SW480 (cell line): ENCODE measurements at places on chromosomes 2 and 18.

- DNase-seq = no peak
Measured at GRCh38 chr2:161020437-161020836, 139.8 kb upstream of the TANK start.

DNA sequence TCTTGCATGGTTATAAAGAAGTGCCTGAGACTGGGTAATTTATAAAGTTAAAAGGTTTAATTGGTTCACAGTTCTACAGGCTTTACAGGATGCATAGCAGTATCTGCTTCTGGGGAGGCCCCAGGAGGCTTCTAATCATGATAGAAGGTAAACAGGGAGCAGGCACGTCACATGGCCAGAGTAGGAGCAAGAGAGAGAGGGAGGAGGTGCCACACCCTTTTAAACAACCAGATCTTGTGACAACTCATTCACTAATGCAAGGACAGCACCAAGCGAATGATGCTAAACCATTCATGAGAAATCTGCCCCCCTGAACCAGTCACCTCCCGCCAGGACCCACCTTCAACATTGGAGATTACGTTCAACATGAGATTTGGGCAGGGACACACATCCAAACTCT lies 141.1 kb downstream of the EN1 start:
- DNase-seq = no peak

GRCh38 chr2:37985333-37985732 lies 60.2 kb downstream of the RMDN2 start:
- DNase-seq = no peak

DNA sequence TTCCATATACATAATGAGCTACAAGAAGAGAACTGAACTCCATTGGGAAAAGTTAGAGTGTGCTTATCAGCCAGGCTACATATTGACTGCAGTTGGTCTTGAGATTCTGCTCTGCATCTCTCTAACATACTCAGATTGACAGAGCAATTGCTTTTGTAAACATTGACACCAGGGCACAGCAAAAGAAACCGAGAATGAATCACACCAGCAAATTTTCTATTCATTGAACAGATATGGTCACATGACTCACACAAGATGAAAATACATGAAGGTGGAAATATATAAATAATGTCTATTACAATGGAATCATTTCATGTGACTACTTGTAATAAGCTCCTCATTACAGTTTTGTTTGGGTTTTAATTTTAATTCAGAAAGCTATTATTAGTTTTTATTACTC lies 691.9 kb upstream of the TMEFF2 start:
- no peak for DNase-seq

DNA sequence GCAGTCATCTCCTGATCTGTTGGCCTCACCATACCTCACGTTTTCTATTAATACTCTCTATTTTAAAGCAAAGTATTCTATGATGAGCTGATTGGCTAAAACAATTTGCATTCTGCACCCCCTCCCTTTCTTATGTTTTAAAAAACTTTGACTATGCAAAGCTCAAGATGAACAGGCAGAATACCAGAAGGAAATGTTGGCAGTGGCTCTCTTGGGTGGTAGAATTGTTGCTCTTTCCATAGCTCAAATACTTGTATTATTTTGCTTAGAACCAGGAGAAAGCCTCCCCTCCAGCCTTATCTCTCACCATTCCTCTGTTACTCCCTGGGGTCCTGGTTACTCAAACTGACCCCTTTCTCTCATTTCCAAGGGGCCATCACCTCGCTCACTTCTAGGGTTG lies 14.4 kb downstream of the GPR45 start:
- DNase-seq = no peak

- no peak for DNase-seq
Measured at GRCh38 chr2:188569431-188570165, 277.9 kb downstream of the GULP1 start.

DNA sequence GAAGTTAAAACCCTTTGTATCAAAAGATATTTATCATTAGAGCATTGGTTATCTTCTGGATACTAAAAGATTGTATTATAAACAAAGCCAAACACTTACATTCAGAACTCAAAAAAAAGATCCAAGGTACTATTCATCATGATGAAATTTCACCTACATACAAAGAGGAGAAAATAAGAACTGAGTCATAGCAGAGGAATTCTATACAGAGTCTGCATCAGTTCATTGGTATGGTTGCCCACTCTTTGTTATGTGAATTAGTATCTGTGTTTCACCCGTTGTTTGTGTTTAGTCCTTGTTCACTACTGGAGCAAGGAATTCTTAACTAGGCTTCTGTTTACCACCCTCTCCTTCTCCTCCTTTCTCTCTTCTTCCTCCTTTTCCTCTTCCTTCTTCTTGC lies 157.9 kb downstream of the LNPK start:
- DNase-seq = peak; percentile 47

GRCh38 chr2:11768946-11769345 lies 22.5 kb downstream of the LPIN1 start:
- DNase-seq = no peak

- no peak for DNase-seq
Measured at GRCh38 chr2:241310917-241311566, 4.4 kb downstream of the HDLBP start.

GRCh38 chr2:60490848-60491247 lies 62.6 kb downstream of the BCL11A start:
- DNase-seq = no peak

- DNase-seq = no peak
Measured at GRCh38 chr2:127362971-127363370, 24.8 kb downstream of the MAP3K2 start.
